ENCODE measurements at places on chromosomes 6 and 20. TPM values are rescaled to one million over a fixed set of nuclear protein-coding genes. Genes with fewer than 3 reads are reported as not detected.

The TREML1 gene
- total RNA-seq: not detected

The DOK5 gene
- 5.4 TPM for total RNA-seq

- no peak for DNase-seq
Observed at GRCh38 chr6:14635934-14636591, 518.5 kb downstream of the CD83 start.

- no peak for DNase-seq
Observed at GRCh38 chr6:37675606-37676005, 22.1 kb downstream of the MDGA1 start.

The DLL1 gene
- total RNA-seq: 1.2 TPM

DNA sequence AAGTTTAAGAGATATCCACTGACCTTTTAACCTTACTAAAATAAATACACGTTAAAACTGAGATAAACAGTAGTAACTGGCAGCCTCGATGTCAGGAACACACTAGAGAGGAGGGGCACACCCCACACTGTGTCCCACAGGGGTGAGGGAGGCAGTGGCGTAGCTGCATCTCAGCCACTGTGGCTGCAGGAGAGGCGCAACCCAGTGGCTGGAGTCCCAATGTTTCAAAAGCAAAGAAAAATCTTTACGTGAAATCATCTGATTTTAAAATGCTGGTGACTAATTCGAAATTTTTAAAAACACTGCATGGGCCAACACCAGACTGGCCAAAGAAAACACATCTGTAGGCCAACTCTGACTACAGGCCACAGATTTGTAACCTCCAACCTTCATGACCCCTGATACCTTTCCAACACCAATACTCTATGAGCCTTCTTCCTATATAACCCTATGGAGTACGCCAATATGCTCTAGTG, 54.7 kb downstream of the TRAM2 start:
- DNase-seq: no peak

DNA sequence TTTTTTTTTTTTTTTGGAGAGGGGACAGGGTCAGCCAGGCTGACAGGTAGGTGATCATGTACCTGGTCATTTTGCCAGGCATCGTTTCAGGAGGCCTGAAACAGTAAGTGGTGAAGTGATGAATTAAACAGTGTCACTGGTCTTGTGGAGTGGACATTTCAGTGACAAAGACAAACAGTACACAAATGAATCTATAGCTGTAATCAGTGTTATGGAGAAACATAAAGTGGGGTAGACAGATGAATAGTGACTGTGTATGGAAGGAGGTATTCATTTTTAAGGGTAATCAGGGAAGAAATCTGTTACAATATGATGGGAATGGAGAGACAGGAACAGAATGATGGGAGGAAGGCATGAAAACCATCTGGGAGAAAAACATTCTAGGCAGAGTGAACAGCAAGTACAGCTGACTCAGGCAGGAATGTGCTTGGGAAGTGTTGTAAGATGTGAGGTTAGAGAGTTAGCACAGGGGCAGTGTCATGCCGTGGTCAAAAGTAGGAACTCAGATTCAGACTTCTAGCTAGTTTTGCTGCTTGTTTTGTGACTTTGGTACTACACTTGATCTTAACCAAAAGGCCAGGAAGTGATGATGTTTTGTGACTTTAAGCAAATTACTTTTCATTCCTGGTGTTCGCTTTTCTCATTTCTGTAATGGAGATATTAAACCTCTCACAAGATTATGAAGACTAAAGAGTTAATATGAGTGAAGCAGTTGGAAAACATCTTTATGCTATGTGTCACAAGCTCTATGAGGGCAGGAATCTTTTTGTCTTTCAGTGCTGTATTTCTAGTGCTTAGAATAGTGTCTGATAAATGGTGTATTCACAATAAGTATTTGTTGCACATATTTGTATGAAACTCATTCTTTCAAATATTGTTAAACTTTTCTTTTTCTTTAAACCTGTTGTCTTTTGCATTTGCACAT, 43.4 kb downstream of the QKI start:
- no peak for DNase-seq

Data from A673 (cell line).